ENCODE measurements at places on chromosomes 11 and 22.

- ATAC-seq: no peak
These were observed 11.7 kb downstream of the MICAL2 start for GRCh38 chr11:12122083-12122482.

DNA sequence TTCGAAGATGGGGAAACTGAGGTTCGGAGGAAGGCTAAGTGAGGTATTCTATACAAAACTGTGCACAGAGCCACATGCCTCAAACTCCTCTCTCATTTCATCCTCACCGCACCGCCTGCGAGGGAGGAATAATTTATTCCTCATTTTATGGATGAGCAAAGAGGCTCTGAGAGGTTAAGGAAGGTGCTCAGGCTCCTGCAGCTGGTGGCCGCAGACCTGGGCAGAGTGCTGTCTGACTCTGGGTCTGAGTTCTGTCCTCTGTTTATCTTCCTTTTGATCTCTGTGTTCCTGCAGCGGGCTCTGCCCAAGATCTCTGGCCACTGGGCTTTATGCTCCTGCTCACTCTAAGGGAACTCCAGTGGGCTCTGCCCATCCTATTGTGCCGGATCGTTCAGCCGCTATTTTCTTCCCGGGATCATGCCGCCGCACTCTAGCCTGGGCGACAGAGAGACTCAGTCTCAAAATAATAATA, 59.5 kb downstream of the MCM5 start:
- ATAC-seq: no peak

DNA sequence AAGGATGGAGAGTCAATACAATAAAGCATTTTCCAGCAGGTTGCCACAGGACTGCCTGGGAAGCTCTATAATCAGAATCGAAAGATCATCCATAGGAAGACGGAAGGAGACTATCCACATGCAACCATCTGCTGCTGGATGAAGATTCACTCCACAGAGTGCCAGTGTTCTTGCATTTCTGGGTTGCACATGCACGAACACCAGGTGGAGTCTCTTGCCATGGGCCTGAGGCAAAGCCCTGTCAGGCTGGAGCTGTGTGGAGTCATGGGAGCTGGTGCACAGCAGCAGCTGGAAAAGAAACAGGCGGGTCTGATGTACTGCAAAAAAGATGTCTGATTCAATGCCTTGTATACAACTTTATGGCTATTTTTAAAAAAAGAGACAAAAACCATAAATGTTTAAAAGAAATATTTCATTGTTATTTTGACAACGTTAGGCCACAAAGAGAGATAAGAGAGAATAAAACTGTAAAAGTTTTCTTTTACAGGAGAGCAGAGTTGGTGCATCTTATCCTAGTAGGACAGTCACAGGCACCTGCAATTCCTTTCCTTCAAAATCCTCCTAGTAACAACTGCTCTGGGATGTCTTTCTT, 12.9 kb upstream of the FAT3 start:
- no peak for ATAC-seq

- ATAC-seq: no peak
These were observed 13.7 kb downstream of the TENM4 start for GRCh38 chr11:79427126-79427525.

DNA sequence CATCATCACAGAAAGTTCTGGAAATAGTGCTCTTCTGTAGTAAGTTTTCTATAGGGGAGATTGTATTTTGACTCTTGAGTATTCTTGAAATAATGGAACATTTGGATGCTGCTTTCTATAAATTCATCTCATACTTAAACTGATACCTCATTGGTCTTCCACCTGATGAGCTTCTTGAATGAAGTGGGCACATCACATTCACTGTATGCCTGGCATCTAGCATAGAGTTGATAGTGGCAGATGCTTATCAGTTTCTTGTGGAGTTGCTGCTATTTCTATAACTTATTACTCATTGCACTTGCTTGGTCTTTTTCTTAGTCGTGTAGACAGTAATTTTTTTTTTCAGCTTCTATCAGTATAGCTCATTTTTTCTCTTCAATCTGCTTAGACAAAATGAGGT, 5.4 kb downstream of the ATXN10 start:
- ATAC-seq: no peak

All from activated T-helper 17 cell treated with anti-CD3 and anti-CD28 coated beads, Interleukin-2, amount 50 U/mL, for 72 hours (primary cell).